BE2C (cell line): ENCODE measurements at places on chromosomes 1 and 21.

DNA sequence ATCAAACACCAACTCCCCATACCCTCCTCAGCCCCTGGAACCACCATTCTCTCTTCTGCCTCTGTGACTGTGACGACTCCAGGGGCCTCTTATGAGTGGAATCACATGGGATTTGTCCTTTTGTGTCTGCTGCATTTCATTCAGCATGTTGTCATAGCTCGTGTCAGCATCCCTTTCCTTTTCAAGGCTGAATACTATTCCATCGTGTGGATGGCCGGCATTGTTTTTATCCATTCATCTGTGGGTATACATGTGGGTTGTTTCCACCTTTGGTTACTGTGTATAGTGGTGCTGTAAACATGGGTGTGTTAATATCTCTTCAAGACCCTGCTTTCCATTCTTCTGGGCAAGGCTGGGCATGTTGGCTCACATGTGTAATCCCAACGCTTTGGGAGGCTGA is 17.1 kb upstream of the OBSCN start:
- no peak for DNase-seq

DNA sequence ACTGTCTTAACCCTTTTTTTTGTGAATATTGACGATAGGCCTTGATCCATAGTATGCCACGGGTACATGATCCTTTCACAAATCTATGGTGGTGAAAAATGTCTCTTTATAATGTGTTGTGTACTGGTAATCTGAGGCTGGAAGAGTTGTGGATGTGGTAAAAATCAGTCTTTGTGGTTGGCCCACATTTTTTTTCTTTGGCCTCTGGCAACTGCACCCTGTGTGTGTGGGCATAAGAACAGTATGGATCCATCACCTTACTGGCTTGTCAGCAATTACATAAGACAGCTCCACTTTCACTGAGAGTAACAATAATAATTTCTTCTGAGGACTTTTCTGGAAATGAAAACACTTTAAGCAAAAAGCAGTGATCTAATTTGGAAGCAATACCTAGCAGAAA is 101.6 kb downstream of the GABPA start:
- no peak for DNase-seq

DNA sequence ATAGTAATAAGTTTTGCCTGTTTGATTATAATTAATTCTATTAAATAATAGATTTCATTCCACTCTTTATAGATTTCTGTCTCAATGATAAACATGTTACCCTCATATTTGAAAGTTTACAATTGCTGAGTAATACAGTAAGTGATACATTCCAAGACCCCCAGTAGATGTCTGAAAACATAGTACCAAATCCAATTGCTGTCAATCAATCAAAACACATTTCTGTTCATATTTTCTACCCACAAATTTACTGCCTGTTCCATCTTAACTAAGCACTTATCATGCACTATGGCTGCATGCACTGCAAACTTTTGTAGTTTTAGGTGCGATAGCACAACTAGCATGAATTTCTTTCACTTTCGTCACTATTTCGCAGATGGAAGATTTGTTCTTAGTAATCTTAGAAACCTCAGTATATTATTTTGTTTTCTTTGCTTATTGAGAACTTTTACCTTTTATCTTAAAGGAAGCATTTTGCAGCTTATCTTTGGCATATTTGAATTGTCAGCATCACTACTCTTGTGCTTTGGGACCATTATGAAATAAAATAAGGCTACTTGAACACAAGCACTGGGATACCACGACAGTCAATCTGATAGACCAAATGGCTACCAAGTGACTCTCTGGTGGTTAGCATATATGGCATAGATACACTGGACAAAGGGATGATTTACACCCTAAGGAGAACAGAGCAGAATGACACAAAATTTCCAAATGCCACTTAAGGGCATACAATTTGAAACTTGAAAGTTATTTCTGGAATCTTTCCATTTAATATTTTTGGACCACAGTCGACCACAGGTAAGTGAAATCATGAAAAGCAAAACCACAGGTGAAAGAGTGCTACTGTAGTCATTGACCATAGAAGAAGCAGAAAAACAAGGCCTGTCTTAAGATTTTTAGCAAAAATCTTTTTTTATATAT is 67.6 kb downstream of the RGS13 start:
- DNase-seq = no peak

DNA sequence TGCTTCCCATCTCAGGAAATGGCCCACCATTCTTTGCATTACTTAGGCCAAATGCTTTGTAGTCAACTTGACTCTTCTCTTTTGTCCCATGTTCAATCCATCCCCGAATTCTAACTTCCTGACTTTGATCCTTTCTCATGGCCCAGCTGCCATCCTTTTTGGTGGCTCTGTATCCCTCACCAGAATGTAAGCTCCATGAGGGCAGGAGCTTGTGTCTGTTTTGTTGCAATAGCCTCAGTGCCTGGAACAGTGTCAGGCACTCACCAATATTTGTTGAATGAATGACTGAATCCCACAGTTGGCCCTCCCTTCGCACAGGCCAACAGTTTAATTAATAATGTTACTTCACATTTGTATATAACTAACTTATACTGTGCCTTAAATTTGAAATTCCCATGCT is 3.1 kb upstream of the PARP1 start:
- no peak for DNase-seq

DNA sequence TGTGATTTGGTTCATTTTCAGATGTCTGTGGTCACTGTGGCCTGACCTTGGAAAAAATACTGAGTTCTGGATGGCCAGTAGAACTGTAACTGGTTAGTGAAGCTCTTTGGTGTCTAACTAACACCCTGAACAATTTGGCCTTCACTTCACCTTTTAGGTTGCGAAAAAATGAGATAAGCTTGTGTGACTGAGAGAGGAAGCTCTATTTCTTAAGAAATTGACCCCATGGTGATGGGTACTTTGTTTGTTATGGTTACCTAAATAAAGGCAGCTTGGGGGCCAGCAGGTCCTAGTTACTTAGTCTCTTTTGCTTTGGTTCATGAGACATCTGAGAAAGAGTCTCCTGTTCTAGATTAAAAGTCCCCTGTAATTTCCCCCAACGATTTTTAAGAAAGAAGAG is 181.6 kb downstream of the ZNF326 start:
- DNase-seq = no peak
